Motor neuron (in vitro differentiated cells): ENCODE measurements at places on chromosomes 11 and 22. TPM values are rescaled to one million over a fixed set of nuclear protein-coding genes. Genes with fewer than 3 reads are reported as not detected.

PLA2G3 gene
- total RNA-seq: 0.33 and 0.34 TPM in 2 replicates

MMP7 gene
- total RNA-seq: not detected in 2 replicates

MGAT3 gene
- total RNA-seq: 19.8 and 22.4 TPM in 2 replicates

LRRC75B gene
- 2.0 TPM in 2 replicates for total RNA-seq

ELF5 gene
- total RNA-seq: not detected in 2 replicates

FAM111B gene
- 19.1 and 24.4 TPM in 2 replicates for total RNA-seq

NXPE4 gene
- total RNA-seq: 0.14 TPM in 1 of 2 replicates, not detected in the other

GAB4 gene
- not detected in 2 replicates for total RNA-seq

SLC5A1 gene
- total RNA-seq: under 0.01 and 0.06 TPM in 2 replicates

ATM gene
- 54.7 and 56.2 TPM in 2 replicates for total RNA-seq

HDHD5 gene
- total RNA-seq: 27.7 and 34.2 TPM in 2 replicates

SAA1 gene
- total RNA-seq: not detected in 2 replicates

OR51I1 gene
- 0.66 TPM in 1 of 2 replicates, not detected in the other for total RNA-seq

TYR gene
- total RNA-seq: not detected in 2 replicates

DRD2 gene
- 13.0 and 14.1 TPM in 2 replicates for total RNA-seq

HMOX1 gene
- total RNA-seq: 27.4 and 50.6 TPM in 2 replicates

ZNRF3 gene
- 11.3 and 13.7 TPM in 2 replicates for total RNA-seq

ELFN2 gene
- 0.31 and 0.38 TPM in 2 replicates for total RNA-seq

OR2D2 gene
- 1.3 TPM in 2 replicates for total RNA-seq
